ENCODE measurements at places on chromosomes 3 and 15.

DNA sequence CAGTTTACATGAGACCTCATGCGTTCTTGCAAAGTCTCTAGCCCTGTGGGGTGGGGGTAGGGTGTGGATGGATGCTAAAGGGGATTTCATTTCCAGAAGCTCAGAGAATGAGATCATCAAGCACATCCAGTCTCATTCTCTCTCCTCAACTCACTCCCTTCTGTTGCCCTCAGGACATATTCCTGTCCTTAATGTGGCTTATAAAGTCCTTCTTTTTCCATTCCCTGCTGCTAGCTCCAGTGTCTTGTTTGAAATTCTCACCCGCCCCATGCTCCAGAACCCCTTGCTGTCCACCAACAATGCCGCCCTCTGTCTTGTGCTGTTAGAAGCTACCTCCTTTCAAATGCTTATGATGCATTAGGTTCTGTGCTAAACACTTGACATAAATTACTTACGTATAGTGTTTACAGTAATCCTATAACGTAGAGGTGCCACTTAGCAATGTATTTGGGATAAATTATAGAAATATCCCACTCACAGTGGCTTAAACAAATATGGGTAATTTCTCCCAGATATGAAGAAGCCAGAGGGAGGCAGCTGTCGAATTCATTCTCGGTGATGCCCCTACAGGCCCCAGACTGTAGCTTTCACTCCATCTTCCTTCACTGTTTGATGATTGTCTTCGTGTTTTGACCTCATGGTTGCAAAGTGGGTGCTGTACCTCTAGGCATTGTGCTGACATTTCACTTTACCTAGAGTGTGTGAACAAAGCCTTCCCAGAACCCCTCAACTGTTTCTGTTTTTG is 273.1 kb upstream of the TBL1XR1 start:
- no peak for DNase-seq

- no peak for DNase-seq
Measured at GRCh38 chr3:107904536-107905066, 186.2 kb downstream of the CD47 start.

GRCh38 chr3:43869491-43869890 is 178.8 kb downstream of the ABHD5 start:
- no peak for DNase-seq

GRCh38 chr3:189947068-189947467 is 173.6 kb downstream of the P3H2 start:
- DNase-seq = no peak

DNA sequence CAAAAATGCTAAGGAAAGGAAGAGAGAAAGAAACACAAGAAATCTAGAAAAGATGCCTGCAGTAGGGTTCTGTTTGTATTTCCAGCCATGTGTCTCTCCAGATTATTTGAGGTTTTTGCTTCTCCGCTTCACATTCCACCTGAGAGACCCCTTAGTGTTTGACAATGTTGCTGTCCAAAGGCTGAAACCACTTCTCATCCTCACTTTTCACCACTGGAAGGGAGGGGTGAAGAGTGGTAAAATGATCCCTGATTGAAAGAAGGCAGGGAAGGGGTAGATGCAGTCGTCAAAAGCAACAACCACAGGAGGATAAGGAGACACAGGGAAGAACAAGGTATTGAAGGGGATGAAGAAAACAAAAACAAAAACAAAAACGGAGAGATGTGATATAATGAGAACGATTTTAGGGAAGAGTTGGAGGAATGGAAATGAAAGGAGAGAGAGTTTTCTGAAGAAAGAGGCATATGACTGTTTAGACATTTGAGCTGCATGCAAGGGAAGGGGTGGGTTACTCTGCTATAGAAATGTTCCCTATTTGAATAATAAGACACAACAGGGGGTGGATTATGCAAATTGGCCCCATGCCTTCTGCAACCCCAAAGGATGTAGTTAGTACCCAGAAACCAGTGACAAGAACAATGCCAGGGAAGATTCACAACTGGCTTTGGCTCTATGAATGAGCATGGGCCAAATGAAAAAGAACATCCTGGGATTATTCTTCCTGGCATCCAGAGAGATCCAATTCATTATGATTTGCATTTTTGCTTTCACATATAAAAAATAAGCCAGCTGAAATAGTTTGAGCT is 235.9 kb downstream of the GAP43 start:
- DNase-seq = no peak

- DNase-seq = no peak
Measured at GRCh38 chr3:146203776-146204175, 42.8 kb upstream of the PLOD2 start.

DNA sequence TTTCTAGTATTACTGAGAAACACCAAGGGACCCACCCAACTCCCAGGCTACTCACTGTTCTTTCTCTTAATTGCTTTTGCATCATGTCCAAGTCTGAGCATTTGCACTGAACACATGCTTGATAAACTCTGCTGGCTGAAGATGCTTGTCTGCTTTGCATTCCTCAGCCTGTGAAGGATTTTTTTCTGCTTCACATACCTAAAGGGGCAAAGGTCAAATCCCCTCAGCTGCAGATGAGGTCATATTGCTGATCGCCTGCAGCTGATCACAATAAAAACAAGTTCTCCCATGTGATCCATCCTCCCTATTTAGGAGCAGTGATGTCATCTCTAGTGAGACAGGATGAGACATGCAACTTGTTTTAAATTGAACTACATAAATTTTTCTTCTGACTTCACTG is 84.6 kb upstream of the DCBLD2 start:
- DNase-seq = no peak

GRCh38 chr3:23256741-23257435 is 53.8 kb downstream of the UBE2E2 start:
- DNase-seq = no peak

DNA sequence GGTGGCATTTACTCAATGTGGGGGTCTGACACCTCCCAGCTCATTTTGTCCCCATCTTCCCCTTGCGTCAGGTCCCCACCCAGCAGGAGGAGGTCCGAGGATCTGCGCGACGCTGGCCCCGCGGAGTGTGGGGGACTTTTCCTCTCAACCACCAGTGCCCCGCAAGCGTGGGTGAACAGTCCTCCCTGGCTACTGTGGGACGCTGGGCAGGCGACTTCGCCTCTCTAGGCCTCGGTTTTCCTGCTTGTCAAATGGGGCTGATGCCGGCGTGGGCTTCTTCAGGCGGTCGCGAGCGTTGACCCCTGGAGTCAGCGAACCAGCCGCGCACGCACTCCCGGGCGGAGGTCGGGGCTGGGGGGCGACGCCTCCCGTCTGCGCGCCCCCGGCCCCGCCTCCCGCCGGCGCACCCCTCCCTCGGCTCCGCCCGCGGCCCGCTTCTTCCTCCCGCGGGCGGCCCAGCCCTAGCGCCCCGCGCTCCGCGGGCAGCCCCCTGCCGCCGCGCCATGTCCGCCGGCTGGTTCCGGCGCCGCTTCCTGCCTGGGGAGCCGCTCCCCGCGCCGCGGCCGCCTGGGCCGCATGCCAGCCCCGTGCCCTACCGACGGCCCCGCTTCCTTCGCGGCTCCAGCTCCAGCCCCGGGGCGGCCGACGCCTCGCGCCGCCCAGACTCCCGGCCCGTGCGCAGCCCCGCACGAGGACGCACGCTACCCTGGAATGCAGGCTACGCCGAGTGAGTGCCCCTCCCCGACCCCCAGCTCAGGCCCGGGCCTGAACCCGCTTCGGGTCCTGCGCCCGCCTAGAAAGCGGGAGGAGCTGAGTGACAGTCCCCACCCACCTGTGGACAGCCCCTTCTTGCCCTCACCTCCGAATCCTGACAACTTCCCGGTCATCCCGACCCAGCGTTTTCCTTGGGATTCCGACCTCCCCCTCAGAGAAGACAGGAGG is at the start of gene PPM1M:
PPM1M (plus strand) TSS at position 438 of the 942 bp plus-strand sequence; CDS start at position 504, 66 bp downstream.
- no peak for DNase-seq

GRCh38 chr3:169345662-169346331 is 317.7 kb downstream of the MECOM start:
- no peak for DNase-seq

GRCh38 chr3:184781801-184782200 is 30.2 kb upstream of the VPS8 start:
- DNase-seq = no peak

DNA sequence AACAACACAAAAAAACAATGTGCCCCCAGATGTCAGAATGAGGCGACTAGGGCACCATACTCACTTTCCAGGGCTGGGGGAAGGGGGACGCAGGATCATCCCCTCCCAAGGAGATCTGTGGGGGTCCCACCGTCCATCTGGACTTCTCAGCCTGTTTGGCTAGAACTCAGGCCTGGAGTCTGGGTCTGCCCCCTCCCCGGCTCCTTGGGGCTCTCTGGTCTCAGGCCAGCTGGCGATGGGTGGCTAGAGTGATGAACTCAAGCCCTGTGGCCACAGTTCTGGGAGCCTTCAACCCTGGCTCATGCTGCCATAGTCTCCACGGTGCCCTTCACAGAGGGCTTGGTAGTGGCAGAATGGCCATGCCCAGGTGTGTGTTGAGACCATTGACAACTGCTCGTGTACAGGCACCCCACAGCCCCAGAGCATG is 13.6 kb downstream of the ZBTB47 start:
- no peak for DNase-seq

- no peak for DNase-seq
Measured at GRCh38 chr3:179956416-179956830, 80.3 kb downstream of the PEX5L start.

DNA sequence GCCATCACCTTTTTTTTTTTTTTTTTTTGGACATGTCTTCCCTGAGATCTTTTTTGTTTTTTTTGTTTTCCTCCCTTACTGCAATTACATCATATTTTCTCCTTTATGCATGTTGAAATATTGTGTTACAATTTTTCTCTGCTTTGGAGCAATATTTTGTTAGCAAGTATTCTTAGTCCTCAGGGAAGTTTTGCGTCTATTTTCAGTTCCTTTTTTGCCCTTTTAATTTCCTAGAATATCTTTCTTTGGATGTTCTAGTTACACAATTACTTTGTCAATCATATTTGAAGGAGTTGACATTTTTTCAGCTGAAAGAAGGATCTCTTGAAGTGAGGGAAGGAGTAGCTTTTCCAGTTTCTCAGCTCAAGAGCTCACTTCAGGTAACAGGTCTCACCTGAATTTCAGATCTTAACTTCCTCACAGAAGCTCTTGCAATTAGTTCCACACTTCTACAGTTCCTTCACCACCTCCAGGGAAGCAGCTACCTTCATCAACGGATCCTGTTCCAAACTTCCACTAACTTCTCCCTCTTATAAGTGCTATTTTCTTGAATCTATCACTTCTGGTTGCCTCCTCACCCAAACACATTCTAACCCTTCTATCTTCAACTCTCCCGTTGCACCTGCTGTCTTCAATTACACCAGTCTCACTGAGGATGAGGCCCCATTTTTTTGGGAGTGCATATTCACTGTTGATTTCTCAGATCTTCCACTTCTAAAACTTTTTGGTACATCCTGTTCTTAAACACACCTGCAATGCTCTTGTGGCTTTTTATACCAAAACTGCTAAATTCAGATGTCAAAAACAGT is 57.8 kb upstream of the CPOX start:
- DNase-seq = no peak

DNA sequence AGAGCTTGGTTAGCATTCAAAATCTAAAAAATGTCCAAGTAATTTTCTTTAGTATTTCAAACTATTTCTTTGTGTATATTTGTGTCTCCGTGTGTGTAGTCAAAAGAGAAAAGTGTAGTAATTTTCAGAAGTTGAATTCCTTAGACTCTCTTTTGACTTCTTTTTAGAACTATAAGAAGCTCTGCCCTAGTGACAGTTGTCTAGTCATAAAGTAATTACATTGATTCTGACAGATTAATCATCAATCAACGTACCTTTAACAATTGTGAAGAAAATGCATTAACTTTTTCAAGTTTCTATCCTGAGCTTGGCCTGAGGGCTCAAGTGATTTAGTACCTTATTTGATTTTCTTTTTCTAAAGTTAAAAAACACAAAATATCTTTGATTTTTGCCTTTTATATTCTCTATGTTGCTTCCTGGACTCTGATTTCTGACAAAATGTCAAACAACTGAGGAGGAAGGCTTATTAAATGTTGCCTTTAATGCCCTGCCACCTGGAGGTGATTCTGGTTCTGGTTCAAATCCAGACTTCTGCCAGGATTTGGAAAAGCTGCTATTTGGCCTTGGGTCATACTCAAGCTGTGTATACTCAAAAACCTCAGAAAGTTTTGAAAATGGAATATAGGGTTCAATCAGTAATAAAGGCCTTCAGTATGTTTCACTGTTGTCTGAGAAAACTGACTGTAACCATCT is 653.6 kb downstream of the NSUN3 start:
- DNase-seq = no peak

DNA sequence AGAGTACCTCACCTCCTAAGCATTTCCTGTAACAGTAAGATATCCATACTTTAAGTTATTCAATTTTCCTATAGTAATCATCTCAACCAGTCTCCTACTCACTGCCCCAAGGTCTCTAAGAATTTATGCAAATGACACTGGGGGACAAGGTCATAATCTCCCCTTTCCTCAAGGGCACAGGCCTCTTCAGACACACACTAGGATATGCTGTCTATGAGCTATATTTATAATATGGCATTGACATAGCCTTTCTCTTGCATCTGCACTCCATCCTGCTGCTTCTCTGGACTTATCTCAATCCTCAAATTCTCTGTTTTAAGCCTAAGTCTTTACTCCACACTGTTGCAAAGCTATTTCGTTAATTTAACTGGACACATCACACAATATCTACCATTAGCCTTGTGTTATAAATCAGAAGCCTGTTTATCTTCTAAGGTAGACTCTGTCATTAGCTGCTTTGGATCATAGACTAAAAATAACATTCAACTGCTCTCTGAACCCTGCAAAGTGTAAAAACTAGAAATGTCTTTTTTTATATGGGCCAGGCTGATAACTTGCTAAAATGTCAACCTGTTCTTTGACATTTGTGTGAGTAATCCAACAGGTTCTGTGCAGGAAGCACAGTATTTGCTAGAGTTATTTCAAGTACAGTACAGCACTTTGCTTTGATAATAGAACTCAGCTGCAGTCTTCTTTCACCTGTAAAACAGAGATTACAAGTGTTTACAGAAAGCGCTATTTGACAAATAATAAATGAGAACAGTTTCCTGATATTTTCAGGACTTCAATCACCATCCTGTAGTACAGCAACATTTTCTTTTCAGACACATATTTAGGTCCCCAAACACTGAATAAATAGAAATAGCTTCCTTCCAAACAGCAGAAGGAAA is 17.8 kb upstream of the SEC62 start:
- DNase-seq = no peak

Measured in stimulated activated CD4-positive, alpha-beta T cell treated with anti-CD3 and anti-CD28 coated beads, Interleukin-2, amount 100 ng/mL, for 48 hours (primary cell).